ENCODE measurements at places on chromosomes 5 and 9.

- DNase-seq, result no peak
Measured at GRCh38 chr9:93645921-93646639, 69.7 kb downstream of the PHF2 start.

- DNase-seq, result no peak
Measured at GRCh38 chr5:93100428-93100827, 480.6 kb downstream of the NR2F1-AS1 start.

GRCh38 chr5:140182075-140182711 lies 7.2 kb downstream of the CYSTM1 start:
- DNase-seq, result no peak

- peak; percentile 10 for DNase-seq
Measured at GRCh38 chr5:138068742-138069600, 14.9 kb upstream of the WNT8A start.

GRCh38 chr5:39757131-39757530 lies 332.4 kb upstream of the DAB2 start:
- DNase-seq, result no peak

DNA sequence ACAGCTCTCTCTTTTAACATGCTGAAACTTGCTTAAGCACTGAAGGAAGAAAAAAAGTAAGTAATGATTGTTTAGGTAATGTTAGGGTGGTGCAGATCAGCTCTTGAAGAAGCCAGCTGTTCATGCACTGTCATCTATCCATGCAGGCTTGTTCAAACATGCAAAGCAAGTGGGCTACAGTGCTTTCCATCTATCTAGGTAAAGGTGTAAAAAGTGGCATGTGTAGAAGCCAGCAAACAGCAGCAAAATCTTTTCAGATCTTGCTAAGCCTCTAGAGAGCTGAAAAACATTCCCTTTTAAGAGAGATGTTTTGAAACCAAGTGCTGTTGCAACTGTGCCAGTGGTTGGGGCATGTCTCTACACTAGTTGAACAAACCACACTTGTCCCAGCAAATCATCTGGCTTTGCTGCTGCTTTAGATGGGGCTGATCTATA lies 214.4 kb downstream of the EFNA5 start:
- DNase-seq, result peak; percentile 21

DNA sequence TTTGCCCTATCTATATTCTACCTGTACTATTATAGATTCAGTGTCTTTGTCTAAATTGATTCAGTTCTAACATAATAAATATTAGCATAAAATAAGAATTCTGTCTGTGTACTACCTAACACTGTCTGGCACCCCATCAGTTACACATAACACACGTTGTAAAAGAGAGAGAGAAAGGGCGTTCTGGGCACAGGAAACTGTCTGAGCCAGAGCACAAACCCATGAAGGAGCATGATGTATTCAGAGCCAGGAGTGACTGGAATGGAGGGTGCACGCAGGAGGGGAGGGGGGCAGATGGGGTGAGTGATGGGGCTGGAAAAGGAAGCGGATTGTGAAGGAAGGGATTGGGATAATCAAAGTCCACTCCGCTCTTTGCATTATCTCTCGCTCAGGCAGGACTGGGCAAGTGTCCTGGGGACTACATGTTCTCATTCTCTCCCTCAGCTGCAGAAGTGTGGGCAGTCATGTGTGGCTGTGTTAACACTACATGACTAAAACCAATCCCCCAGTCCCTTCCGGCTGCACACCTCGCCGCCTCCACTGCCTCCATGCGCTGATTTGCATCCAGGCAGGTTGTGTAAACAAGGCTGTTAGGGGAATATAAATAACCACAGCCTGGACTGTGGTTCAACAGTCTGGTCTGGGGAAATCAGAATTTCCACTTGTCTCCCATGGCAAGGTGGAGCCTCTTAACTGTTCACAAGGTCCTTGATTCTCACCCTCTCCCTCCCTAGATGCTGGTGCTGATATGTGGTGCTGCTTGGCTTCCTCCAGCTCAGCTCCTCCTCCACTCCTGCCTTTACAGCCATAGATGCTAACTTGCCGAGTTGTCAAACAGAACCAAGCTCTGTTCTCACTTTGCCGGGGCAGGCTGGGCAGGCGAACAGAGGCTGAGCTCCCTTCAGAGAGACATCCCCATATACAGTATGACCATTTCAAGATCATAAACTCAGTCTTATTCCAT lies 367.5 kb upstream of the BRINP1 start:
- DNase-seq, result no peak

GRCh38 chr9:89837934-89838310 lies 233.1 kb downstream of the GADD45G start:
- DNase-seq, result no peak

- DNase-seq, result no peak
Measured at GRCh38 chr5:139138109-139138508, 60.1 kb downstream of the SIL1 start.

DNA sequence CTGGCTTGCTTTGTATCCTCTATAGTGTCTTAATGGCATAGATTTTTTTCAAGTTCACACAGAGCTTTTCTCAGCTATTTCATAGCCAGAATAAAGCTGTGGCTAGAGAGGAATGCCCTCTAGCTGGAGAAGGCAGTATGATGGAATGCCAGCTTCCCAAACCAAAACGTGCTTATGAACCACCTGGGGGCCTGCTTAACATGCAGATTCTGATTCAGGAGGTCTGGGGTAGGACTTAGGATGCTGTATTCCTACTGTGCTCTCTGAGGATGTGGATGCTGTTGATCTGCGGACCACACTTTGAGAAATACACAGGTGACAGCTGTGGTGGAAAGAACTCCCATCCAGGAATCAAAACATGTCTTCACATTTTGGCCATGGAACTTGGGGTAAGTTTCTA lies 49.9 kb upstream of the DPYSL3 start:
- DNase-seq, result no peak

DNA sequence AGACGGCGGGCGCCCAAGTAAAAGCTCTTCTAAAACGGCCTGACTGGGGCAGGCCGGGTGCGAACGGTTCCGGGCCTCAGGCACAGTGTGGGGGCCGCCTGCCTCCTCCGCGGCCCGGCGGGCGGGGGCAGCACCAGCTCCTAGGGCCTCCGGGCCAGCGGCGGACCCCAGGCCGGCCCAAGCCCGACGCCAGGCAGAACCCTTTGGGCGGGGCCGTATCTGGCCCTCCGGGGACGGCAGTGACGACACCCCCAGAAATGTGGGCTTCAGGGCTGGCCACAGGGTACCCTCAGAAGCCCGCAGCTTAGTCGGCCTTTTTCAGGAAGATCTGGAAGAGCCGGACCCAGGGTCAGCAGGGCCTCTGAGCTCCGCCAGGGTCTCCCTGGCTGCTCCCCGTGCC lies 4.0 kb downstream of the LTC4S start:
- no peak for DNase-seq

DNA sequence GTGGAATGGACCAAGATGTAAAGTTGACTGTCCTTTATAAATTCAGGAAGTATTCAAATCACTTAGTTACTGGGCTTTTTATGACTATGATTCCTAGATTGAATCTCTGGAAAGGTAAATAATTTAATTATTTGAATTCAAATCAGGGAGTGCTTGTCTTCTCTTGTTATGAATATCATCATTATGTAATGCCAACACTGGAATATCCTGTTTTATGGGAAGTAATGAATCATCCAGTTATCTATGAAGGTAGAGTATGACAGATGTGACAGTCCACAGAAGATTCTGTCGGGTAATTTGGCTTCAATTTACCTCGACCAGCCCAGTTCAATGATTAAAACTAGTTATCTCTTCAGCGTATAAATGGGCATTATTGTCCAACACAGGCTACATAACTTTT lies 141.0 kb upstream of the NUDT12 start:
- DNase-seq, result no peak

GRCh38 chr5:89337-90286 lies 2.4 kb upstream of the PLEKHG4B start:
- DNase-seq, result no peak

DNA sequence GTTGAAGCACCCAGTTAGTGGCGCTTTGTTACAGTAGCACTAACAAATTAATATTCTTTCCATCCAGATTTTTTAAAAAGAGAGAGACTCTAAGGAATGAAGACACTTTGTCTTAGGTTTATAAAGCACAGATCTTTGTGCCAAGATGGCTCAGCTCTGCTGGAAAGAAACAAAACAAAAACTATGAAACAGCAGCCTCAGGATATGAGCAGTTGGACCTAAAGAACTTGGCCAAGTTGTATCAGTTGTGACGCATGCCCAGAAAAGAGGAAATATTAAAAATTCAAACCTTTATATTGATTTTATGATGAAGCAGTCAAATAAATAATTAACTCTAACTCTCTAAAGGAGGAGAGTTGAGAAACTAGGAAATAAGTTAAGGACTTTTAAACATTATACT lies 427.2 kb downstream of the SPOCK1 start:
- no peak for DNase-seq

DNA sequence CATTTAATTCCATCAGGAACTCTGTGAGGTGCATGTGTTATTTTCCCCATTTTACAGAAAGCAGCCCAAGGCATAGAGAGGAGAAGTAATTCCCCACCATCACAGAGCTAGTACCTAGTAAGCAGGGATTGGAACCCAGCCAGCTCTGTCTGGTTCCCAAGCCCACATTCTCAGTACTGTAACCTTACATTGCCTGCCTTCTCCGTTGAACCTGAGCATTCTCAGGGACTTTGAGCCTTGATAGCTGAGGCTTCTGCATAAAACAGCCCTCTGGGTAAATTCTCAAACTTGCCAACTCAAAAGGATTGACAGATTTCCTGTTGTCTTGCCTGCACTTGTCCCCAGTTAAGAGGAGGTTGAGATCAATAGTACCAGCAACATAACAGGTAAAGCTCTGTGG lies 9.2 kb upstream of the GLE1 start:
- no peak for DNase-seq

DNA sequence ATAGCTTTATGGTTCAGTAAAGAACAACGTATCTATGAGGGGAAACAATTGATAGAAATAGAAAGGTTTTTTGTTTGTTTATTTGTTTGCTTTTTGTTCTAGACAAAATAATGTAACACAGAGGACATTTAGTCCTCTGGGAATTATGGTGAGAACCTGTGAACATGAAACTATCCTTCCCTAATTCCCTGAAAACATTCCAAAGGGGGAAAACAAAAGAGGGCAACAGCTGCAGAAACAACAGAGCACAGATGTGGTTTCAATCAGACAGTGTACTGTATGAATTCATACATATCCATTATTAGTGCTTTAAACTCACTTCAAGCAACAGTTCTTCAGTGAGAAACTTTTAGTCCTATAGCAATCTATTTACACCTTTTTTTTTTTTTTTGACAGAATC lies 1489.8 kb upstream of the C9orf72 start:
- no peak for DNase-seq

GRCh38 chr5:53917095-53917494 lies 356.7 kb downstream of the NDUFS4 start:
- no peak for DNase-seq

GRCh38 chr9:36325081-36325828 lies 67.0 kb upstream of the GNE start:
- DNase-seq, result no peak

DNA sequence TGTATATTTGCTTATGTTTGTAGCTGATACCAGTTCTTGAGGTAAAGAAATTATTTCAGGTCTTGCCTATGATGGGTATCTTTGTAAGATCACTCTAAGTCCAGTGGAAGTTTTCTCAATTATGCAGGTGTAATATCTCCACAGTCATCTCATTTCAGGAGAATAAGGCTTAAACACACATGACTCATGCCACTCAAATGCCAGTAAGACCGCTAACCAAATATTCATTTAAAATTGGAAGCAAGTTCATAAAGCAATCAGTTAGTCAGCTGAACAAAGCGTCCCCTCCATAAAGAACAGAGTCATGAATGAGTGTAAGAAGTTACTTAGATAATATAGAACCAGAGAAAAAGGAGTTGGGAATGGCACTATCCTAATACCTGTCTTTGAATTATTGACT lies 248.7 kb downstream of the LURAP1L start:
- no peak for DNase-seq

- no peak for DNase-seq
Measured at GRCh38 chr5:132177691-132178149, 49.9 kb downstream of the P4HA2 start.

DNA sequence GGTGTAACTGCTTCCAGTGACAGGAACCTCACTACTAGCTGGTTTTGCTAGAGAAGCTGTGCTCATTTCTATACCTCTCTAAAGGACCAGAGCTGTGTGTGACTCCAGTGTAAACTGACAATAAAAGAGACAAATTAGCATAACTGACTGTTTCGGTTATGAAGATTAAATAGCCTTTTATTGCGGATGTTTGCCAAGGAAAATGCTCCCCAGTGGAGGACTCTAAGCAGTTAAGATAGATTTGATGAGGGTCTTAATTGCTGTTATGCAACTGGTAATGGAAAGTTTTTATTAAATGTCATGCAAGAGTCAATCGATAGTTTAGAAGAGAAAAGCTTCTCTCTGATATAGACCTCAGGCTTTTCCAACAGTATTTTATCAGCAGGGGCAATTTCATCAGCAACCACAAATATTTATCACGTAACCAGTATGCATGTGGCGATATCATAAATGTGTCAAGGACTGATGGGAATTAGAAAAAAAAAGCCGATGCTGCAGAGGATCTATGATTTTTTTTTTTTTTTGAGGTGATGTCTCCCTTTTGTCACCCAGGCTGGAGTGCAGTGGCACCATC lies 275.2 kb upstream of the DMAC1 start:
- DNase-seq, result no peak

- no peak for DNase-seq
Measured at GRCh38 chr5:87127426-87127825, 140.3 kb upstream of the RASA1 start.

DNA sequence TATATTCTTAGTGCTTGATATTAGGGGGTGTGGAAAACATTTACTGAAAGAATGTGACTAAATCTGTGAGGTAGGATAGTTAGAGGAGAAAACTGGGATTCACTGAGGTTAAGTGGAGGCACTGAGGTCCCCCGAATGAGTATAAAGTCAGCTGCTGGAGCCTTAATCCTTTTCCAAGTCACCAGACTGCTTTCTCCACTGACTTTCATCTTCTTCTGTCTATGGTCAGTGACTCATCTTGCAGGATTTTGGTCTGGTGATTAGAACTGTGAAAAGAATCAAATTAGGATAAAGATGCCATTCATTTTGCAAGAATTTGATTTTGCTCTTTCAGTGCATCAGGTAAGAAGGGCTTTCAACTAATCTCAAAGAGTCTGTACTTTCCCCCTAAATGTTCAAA lies 89.3 kb upstream of the ALDH1A1 start:
- no peak for DNase-seq

- no peak for DNase-seq
Measured at GRCh38 chr9:135353935-135354334, 125.6 kb upstream of the PPP1R26 start.

GRCh38 chr5:79193643-79194042 lies 42.3 kb upstream of the JMY start:
- no peak for DNase-seq

DNA sequence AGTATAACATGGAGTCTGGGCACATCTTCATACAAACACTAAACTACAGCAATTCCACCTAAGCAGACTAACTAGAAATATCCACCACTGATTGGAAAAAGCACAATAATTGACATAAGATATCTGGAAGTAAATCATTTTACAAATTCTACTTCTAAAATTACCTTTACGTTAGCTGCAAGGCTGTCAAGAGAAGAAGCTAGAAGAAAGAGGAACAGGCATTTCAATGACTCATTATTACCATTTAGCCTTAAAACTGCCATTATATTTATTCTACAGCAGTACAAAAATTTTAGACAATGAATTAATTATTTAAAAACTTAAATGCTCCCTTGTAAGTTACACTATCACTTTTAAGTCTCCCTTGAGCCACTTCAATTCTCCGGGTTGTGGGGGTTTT lies 43.4 kb upstream of the PLPP6 start:
- no peak for DNase-seq

GRCh38 chr9:6894135-6894534 lies 136.4 kb downstream of the KDM4C start:
- DNase-seq, result no peak
